Renal cortical epithelial cell (primary cell): ENCODE measurements at places on chromosomes 13 and 19. TPM values are rescaled to one million over a fixed set of nuclear protein-coding genes. Genes with fewer than 3 reads are reported as not detected.

GRCh38 chr13:37087486-37087885, 18.0 kb downstream of the CSNK1A1L start:
- DNase-seq: no peak

The NAPA gene
- 95.9 and 131 TPM in 2 replicates for total RNA-seq

DNA sequence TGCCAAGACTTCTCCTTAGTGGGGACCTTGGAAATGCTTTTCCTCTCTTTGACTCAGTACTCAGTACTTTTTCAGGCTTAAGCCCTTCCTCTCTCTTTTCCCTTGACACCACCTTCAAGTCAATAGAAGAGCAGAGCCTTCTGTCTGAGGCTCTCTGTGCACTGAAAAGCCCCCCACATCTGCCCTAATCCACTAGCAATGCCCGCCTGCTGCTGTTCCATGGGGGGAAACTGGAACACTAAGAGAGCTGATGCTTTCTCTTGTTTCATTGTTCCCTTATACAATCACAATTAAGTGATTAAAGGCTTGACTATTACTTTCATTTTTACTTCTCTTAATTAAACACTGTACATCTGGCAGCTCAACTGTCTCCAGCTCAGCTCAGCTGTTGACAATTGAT, 254.5 kb downstream of the SLITRK6 start:
- DNase-seq: no peak

DNA sequence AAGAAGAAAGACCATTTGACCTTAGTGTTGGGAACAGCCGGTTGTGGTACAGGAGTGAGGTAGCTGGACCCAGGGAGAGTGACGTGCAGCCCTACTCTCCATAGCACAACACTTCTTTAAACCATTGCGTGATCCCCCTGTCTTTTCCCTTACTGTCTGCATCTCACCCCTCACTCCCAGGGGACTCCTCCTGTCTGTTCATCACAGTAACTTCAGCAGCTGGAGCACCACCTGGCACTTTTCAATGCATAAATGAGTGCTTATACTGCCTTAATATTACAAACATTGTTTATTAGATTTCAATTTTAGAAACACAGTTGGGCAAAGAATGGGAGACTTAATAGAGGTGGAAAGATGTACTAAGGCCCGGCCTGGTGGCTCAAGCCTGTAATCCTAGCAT, 285.5 kb downstream of the UQCRFS1 start:
- DNase-seq: no peak

The PALM3 gene
- total RNA-seq: 0.35 and 0.70 TPM in 2 replicates

The SLC46A3 gene
- total RNA-seq: 8.5 and 22.1 TPM in 2 replicates

GRCh38 chr13:57877601-57878000, 246.1 kb downstream of the PCDH17 start:
- DNase-seq: no peak

The SPACA4 gene
- not detected in 2 replicates for total RNA-seq

The TRPC4 gene
- 0.15 and 0.52 TPM in 2 replicates for total RNA-seq

The ACTMAP gene
- 0.35 and 4.5 TPM in 2 replicates for total RNA-seq

The ZNF85 gene
- 1.2 and 5.4 TPM in 2 replicates for total RNA-seq

The SBK2 gene
- 2.1 TPM in 1 of 2 replicates, not detected in the other for total RNA-seq

GRCh38 chr13:77506874-77507273, 28.6 kb upstream of the SCEL start:
- DNase-seq: peak; percentile 41
